ENCODE measurements at places on chromosomes 3 and 15. TPM values are rescaled to one million over a fixed set of nuclear protein-coding genes. Genes with fewer than 3 reads are reported as not detected.

SYNPR gene
- total RNA-seq = not detected

GRAMD2A gene
- total RNA-seq = 0.30 TPM

ZCWPW2 gene
- total RNA-seq = 0.74 TPM

PIERCE2 gene
- total RNA-seq = 0.89 TPM

ZPLD1 gene
- 0.42 TPM for total RNA-seq

RTP1 gene
- not detected for total RNA-seq

APOD gene
- not detected for total RNA-seq

SLC6A20 gene
- total RNA-seq = not detected

P2RY14 gene
- not detected for total RNA-seq

FAM81A gene
- 0.30 TPM for total RNA-seq

KCNMB3 gene
- total RNA-seq = 1.5 TPM

Data from smooth muscle cell of the umbilical artery (primary cell).